ENCODE measurements at places on chromosomes 4 and X.

DNA sequence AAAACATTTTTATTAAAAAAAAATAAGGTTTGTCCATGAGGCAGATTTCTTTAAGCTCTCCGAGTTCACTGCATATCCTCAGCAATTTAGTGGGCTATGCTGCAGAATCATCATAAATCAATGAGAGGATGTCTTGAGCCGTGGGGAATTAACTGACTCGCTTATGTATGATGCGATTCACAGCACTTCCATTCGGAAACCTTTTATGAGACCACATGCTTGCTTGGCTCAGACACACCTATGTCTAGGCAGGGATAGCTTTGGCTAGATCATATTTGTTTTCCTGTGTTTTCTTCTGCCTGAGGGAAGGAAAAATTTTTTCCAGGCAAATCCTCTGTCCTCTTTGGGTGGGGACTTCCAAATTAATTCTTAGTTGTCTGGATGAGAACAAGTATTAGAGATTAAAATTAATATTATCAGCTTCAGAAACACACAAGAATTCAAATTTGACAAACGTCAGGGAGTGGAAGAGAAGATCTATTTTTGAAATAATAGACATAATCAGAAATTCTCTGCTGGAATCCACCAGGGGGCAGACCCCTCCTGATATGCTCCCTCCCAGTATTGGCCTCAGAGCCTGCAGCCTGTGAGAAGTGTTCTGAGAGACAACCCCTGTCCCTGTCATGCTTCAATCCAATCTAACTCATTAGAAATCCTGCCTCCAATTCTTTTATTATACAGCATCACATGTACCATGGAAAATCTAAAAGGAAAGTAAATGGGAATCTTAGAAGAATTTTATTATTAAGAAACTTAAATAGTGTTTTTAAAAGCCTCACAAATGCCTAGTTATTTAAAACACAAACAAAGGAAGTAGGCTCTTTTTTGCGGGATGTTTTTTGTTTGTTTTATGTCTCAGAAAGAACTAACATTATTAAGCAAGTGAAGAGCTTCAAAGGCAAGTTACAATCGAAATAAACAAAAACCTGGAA, 345.1 kb upstream of the TACR3 start:
- peak; percentile 75 for DNase-seq

GRCh38 chr4:166989886-166990285, 244.4 kb downstream of the SPOCK3 start:
- no peak for DNase-seq

DNA sequence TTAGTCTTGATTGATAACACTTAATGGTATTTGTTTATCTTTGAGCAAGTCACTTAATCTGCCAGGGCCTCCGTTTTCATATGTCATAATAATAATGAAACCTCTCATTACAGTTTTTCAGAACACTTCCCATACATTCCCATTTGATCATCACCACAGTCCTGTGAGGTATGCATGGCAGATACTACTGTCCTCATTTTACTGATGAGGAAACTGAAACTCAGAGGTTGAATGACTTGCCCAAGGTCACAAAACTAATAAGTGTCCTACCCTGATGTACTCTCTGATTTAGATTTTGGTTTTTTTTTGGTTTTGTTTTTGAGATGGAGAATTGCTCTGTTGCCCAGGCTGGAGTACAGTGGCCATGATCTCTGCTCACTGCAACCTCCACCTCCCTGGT, 25.7 kb downstream of the ZFX start:
- DNase-seq = no peak

DNA sequence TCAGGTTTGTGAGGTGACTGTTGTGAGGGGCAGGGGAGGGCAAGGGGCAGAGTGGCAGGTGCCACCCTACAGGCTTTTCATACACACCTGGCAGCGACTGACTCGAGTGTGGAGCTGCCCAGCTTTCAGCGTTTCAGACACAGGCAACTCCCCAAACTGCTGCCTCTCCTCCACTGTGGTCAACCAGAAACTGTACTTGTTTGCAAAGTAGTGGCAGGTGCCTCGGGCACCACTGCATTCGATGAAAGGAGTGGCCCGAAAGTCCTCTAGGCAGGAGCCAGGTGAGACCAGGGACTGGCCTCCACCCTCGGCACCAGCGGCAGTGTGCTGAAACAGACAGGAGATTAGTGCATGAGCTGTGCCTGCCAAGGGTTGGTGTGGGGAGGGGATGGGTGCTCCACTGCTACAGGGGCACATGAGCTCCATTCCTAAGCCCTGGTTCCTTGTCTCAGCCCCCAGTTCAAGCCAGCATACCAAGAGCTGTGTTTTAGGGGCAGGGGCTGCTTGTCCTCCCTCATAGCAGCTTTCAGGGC, 65.4 kb downstream of the ATG4A start:
- DNase-seq = no peak

DNA sequence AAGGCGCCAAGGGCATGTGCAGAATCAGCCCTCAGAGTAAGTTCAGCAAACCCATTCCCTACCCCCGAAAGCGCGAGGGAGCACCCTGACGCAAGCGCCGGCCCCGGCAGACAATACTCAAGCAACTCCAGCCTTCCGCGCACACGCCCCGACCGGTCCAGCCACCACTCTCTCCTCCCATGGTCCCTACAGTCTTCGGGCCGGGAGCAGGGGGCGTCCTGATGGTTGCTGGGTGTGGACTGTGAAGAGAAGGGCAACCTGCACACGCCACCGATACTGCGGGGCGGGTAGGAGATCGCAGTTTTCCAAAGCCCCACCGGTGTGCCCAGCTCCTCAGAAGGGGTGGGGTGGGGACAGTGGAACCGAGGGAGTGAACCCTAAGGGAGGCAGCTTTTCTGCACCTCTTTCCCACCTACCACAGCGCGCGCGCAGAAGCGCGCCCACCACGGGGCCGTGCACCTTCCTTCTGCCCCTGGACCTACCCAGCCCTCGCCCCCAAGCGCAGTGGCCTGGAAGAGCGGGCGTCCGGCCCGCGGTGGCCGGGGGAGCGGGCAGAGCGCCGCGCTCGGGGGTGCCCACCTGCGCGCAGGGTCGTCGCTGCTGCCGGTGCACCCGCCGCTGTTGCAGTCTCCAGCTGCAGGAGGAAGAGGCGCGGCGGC, 650.2 kb upstream of the DIPK2B start:
- DNase-seq = peak; percentile 37

DNA sequence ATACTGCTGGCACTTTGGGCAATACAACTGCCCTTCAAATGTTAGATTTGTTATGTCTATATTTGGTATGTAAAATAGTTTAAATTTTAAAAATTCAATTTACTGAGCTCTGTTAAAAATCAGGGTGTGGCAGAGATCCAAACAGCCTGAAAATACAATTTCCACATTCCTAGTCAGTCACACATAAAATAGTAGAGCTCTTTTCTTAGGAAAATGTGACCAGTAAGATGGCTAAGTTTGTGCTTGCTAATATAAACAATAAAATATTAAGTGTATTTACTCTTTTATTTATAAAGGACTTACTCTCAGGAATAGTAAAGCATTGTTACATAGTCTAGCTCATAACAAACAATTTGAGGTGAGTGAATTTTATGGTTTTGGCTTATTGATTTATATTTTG, 200.2 kb downstream of the DKK2 start:
- DNase-seq = no peak

GRCh38 chrX:124518885-124519284, 172.5 kb downstream of the SH2D1A start:
- no peak for DNase-seq

GRCh38 chrX:16213961-16214360, 46.7 kb downstream of the MAGEB17 start:
- no peak for DNase-seq

- DNase-seq = no peak
Measured at GRCh38 chr4:88722276-88722780, 24.7 kb upstream of the NAP1L5 start.

GRCh38 chr4:153468587-153468986, 2.4 kb downstream of the TMEM131L start:
- no peak for DNase-seq

GRCh38 chrX:105738162-105738561, 84.2 kb upstream of the NRK start:
- no peak for DNase-seq

DNA sequence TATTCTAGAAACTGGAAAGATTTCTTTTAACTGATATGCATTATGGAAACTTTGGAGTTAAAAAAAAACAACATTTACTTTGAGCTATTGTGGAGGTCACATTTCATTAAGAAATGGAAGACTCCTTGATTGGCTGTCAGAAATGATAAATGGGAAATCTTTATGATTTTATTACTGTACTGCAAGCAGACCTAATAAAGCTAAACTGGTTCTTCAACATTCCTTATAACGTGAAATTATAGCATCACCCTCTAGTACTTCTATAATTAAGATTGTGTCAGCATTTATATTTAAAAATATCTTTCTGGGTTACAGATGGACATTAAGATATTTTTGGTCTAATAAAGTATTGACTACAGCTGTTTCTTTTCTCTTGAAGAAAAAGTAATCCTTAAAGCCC, 213.8 kb upstream of the PACRGL start:
- no peak for DNase-seq

DNA sequence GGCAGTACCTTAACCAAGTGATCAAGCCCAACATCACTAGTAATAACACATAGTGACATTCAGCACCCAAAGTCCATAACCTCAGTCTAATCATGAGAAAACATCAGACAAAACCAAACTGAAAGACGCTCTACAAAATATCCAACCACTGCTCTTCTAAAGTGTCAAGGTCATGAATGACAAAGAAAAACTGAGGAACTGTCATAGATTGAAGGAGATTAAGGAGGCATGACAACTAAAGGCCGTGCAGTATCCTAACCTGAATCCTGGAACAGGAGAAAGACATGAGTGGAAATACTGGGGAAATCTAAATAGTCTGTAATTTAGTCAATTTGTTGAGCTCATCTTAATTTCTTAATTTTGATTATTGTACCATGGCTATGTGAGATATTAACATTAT, 38.2 kb upstream of the EXOC1L start:
- no peak for DNase-seq

Data from lung (tissue), 17 donors.